ENCODE measurements at places on chromosomes 13 and 19. TPM values are rescaled to one million over a fixed set of nuclear protein-coding genes. Genes with fewer than 3 reads are reported as not detected.

The WDR88 gene
- not detected for total RNA-seq

The EPSTI1 gene
- 7.5 TPM for total RNA-seq

DNA sequence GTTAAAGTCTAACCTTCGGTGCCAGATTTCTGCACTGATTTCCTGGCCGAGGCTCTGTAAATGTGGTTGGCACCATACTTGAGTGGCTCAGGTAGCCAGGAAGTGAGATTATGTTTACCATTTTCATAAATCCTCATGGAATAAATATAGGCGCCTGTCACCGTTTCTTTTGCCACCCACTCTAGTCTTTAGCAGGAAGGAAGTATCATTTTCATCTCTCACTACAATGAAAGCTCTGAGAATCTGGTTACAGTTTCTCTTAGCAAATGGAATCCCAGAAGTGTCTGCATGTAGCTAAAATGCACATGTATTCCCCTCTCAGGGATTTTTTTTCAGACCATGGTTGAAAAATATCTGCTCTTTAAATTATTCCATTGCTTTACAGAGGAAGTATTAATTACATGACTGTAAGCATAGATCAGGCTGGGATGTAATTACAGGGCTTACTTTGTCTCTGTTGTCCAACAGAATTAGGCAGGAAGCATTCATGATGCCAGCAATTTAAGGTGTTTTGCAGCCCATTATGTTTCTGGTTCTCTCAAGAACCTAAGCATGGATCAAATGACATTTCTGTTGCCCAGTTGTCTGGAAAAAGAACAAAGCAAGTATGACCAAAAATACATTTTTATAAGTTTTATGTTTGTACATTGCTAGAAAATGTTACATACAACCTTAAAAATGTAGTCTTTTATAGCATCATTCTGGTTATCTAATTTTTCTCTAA lies 221.7 kb upstream of the SPRY2 start:
- DNase-seq, result no peak

DNA sequence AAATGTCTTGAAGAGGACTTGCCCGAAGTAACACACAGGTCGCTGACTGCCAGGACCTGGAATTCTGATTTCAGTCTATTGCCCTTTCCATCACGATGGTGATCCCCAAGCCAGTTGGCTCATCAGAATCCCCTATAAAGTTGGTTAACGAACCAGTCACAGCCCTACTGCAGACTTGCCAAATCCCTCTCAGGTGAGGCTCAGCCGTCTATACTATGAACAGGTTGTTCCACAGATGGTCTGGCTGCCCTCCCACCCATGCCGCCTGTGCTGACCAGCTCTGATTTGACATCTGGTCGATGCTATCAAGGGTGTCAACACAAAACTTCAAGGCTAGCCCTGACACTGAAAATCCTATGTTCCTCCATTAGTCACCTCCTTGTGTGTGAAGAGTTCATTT lies 90.0 kb downstream of the RNASEH2B start:
- DNase-seq, result no peak

GRCh38 chr13:25267715-25268114 lies 19.6 kb downstream of the MTMR6 start:
- DNase-seq, result no peak

- no peak for DNase-seq
Measured at GRCh38 chr13:80177327-80177726, 163.6 kb downstream of the SPRY2 start.

DNA sequence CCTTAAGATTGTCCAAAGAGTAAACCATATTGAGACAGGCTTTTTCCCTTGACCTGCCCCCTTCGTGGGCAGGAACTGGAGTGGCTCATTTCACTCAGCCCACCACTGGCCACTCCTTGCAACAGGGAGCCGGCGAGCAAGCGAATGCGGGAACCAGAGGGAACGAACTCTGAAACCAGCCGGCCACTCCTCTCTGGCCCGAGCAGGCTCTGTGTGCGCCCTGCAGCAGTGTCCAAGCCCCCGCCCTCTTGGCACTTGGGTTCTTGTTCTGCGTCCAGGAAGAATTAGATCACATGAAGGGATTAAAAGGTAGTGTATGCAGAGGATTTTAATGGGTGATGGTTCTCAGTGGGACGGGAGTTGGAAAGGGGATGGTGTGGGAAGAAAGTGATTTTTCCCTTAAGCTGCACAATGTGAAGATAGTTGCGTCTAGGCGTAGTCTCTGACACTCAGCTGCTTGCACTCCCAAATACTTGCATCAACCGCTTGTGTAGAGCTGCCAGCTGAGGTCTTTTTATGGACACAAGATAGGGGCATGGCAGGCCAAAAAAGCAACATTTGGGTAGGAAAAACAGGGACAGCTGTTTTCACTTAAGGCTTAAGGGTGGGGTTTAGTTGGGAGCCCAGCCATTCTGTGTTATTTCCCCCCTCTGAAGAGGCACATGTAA lies 1209.7 kb upstream of the PCDH20 start:
- DNase-seq, result no peak

GRCh38 chr13:96020155-96020575 lies 33.0 kb downstream of the UGGT2 start:
- no peak for DNase-seq

DNA sequence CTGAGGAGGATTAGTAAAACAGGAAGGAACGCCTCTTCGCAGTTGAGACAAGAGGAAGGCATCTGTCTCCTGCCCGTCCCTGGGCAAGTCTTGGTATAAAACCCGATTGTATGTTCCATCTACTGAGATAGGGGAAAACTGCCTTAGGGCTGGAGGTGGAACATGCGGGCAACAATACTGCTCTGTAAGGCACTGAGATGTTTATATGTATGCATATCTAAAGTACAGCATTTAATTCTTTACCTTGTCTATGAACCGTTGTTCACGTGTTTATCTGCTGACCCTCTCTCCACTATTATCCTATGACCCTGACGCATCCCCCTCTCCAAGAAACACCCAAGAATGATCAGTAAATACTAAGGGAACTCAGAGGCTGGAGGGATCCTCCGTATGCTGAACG lies 722 bp upstream of the TIMM50 start:
- no peak for DNase-seq

GRCh38 chr19:8567522-8568172 lies 9.6 kb downstream of the MYO1F start:
- DNase-seq, result no peak

DNA sequence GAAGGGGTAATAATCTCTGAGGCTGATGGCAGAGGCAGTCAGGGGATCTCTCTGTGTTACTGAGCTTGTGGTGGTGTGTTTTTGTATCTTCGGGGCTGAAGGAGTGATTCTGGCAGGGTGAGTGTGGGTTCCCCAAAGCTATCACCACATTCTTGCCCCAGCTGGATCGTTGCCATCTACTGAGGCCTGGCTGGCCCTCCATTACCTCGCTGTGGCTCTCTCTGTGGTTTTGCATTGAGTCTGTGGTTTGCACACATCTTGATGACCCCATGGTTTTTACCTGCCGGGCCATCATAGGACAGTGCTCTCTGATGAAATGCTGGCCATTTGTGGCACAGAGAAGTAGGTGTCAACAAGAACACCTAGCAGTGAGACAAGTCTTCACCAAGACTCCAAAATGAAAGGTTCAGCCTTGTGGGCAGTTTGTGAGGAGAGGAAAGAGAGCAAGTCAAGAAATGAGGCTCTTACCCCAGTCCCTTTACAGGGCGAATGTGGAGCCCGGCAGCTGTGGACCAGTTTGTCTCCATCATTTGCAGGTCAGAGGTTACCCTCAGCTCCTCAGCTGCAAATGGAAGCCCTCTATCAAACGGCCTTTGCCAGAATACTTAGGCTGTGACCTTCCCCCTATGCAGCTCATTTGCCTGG lies 69.0 kb upstream of the NPAS1 start:
- DNase-seq, result no peak

Data from right cardiac atrium (tissue), 5 donors.